ENCODE measurements at places on chromosomes 11 and 22.

GRCh38 chr11:68016904-68017817 lies 7.0 kb downstream of the ALDH3B1 start:
- DNase-seq, result no peak

DNA sequence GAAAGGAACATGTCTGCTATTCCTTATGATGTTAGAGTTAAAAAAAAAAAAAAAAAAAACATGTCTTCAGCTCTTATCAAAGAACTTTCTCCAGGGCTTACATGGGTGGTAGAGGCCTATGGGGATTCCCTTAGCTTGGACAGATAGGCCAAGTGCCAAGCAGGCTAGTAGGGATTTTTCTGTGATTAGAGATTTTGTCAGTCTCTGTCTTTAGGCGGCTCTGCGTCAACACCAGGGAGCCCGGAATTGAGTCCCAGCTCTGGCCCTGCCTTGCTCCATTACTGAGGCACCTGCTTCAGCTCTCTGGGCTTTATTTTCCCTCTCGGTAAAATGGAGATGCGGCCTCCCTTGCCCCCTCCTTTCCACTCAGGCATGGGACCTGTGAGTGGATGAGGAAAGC lies 13.1 kb downstream of the CRY2 start:
- no peak for DNase-seq

- no peak for DNase-seq
These were observed 2.0 kb downstream of the LRRC32 start for GRCh38 chr11:76668362-76669155.

DNA sequence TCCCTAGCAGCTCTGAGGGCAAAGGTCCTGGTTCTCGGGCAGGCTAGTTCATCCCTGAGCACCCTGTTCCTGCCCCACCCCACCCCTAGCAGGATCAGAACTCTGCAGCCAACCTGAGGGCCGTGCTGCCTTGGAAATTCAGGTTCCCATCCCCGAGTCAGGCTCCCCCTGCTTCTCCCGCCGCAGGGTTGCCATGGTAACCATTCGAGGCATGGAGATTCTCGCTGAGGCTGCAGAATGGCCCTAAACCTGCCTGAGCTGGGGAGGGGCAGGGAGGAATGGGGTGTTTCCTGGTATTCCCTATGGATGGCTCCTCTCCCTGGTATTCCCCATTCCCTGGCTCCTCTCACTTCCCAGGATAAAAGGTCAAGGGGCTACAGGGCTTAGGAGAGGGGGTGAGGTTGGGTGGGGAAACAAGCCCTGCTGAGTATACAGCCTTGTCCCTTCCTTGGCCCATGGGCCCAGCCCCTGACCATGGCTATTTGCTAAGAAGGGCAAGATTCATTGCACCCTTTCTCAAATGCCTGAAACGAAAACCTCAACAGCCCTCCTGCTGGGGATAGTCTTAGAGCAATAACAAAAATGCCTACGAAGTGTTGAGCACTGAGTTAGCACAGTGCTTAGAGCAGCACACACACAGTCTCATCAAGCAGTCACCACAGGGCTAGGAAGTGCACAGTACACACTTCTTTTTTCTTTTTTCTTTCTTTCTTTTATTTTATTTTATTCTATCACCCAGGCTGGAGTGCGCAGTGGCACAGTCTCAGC lies 58.7 kb downstream of the CHST1 start:
- DNase-seq, result no peak

DNA sequence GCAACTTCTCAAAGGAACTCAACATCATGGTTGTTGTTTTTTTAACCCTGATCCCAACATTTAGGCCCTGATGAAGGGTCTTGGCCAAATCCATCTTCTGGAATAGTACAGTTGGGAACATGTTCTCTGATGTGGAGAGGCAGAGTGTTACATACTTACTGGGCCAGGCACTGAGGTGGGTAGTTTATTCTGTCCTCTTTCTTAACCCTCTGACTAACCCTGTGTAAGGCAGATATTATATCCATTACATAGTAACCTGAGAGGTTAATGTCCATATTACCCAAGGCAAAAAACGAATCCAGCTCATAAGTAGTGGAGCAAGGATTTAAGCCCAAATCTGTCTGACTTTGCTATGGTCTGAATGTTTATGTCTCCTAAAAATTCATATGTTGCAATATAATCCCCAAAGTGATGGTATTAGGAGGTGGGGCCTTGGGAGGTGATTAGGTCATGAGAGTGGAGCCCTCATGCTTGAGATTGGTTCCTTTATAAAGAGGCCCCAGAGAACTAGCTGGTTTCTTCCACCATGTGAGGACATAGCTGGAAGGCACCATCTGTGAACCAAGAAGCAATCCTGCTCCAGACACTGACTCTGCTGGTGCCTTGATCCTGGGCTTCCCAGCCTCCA lies 16.3 kb downstream of the PPFIBP2 start:
- DNase-seq, result no peak

DNA sequence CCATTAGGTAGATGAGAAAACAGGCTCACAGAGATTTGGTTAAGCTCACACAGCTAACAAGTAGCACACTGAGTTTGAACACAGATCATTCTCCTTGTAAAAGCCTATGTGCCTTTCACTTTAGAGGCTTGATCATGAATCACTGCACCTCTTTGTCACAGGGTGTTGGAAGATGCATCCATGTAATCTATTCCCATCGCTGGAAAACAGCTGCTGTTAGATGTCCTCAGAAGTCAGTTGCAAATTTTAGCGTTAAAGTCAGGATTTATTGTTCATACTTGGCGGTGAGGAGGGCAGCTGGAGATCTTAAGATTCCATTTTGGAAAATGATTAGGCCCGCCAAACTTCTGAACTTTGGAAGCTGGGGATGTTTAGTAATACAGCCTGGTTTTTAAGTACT lies 2.6 kb downstream of the CNTF start:
- no peak for DNase-seq

- no peak for DNase-seq
These were observed 31.6 kb downstream of the SIK2 start for GRCh38 chr11:111633756-111634362.

DNA sequence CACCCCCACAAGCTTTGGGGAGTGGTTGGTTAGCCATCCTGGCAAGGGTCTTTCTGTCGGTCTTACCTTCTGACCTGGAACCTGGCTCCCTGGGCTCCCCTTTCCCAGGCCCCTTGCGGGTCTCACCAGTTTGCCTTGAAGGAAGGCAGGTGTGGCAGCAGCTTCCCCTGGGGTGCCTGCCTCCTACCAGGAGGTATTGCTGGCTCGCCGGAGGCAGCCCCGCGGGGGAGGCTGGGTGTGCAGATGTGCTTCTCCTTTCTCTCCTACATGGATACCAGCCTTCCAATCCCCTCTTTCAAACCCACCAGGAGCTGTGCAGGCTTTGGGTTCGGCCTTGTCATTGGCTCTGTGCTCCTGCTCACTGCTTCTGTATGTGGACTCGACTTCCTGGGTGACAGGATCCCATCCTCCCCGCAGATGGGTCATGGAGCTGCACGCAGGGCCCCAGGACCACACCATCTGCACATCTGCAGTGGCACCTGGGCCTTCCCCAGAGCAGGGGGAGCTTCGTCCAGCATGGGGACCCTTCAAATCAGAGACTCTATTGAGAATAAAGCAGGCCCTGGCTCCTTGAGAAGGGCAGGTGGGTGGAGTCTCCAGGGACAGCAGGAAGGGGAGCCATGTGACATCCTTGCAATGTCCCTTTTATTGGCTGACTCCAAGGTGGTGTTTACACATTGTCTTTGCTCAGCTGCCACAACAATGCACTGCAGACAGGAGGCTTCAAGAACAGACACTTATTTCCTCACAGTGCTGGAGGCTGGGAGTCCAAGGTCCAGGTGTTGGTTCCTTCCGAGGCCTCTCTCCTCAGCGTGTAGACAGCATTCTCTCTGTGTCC lies 592.0 kb downstream of the BRD1 start:
- DNase-seq, result no peak

DNA sequence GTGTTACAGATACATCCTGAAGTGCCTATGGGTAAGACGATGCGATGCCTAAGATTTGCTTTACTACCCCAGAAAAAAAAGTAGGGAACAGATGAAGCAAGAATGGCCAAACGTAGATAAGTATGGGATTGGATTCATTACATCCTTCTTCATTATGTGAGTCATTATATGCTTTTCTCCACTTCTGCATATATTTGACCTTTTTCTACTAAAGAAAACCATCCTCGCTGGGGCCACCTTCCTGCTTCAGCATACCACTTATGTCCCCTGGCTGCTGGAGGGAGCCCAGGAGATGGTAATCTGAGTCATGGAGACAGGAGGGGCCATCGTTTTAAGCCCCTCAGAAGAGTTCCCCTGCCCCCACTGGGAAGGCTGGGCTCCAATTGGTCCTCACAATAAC lies 14.4 kb upstream of the KLHL35 start:
- no peak for DNase-seq

- DNase-seq, result no peak
These were observed 133.7 kb downstream of the ADAMTS15 start for GRCh38 chr11:130582176-130582575.

DNA sequence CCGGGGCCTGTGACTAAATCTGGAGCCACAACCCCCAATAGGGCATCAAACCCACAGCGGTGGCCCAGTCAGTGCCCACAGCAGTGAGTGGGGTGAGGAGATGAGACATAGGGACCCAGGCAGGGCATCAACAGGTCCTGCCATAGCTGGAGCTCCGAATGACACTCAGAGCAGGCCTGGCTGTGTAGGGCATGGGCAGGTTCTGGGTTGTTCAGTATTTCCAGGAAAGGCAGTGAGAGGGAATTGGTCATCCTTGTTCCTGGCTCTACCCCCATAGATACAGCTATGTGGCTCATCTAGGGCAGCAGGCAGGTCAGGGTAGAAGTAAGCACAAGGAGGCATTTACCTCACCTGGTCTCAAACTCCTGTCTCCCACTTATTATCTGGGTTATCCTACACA lies 126.6 kb downstream of the BUD13 start:
- no peak for DNase-seq

GRCh38 chr22:32052936-32053791 lies 10.1 kb downstream of the SLC5A1 start:
- DNase-seq, result no peak

GRCh38 chr11:81787584-81788049 lies 946.0 kb downstream of the FAM181B start:
- no peak for DNase-seq
